Stimulated activated CD8-positive, alpha-beta memory T cell treated with anti-CD3 and anti-CD28 coated beads, Interleukin-4, amount 100 ng/mL, for 4 hours (primary cell): ENCODE measurements at places on chromosomes 3 and 15.

DNA sequence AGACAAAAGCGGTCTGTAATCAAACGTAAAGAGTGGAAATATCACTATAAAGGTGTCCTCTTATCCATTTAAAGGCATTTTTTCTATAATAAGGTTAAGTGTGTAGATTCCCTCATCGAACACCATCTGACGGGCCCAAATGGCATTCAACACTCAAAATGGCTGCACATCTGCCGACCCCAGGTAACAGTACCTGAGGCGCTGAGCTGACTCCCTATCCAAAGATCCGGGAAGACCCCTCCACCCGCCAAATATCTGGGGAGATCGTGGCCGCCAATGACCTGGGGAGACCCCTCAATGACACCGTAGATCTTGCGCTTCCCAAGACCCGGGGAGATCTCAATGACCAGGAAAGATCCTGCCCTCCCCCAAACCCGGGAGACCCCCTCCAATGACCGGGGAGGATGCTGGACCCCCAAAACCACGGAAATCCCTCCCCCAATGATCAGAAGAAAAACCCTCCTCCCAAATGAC lies 476 bp downstream of the IP6K2 start:
- DNase-seq = no peak

- no peak for DNase-seq
Observed at GRCh38 chr15:82950295-82950694, 2.2 kb downstream of the HOMER2 start.

DNA sequence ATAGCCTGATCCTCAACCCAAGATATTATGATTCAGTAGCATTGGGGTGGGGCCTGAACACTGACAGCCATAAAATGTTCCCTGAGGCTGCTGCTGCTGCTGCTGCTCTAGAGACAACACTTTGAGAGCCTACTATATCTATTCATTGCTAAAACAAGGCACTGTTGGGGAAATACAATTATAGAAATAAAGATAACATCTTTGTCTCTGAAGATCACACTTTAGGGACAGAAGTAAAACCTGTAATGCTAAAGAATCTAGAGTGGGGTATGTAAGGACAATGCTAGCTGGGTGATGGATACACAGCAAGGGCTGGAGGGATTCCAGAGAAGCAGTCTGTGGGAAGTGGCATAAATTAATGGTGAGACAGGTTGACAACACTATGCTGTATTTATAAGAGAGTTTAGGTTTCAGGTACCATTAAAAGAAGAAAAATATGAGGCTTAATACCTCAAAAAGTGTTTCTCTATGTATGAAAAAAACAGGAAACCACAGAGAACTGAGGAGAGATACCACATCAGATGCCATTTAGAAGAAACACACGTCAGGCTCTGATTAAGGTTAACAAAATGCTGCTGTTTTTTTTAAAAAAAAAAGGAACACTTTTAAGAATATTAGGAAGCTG lies 115.9 kb downstream of the CBLB start:
- no peak for DNase-seq

GRCh38 chr3:44108481-44108880 lies 133.2 kb upstream of the TOPAZ1 start:
- no peak for DNase-seq

DNA sequence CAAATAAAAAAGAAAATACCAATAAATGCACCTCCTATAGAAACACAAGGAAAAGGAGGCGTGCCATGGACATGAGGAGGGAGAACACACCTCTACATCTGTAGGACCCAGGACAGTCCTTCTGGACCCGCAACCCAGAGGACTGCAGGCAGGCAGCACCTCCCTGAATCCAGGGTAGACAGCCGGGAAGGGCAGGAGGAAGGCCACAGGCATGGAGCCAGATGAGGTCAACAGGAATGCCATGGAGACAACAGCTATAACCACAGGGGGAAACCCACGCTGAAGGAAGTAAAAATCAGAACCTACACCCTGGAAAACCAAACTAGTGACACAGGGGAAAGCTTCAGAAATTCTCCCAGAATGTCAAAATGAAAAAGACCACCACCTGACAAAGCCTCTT lies 248.8 kb upstream of the NSMCE3 start:
- DNase-seq = no peak

DNA sequence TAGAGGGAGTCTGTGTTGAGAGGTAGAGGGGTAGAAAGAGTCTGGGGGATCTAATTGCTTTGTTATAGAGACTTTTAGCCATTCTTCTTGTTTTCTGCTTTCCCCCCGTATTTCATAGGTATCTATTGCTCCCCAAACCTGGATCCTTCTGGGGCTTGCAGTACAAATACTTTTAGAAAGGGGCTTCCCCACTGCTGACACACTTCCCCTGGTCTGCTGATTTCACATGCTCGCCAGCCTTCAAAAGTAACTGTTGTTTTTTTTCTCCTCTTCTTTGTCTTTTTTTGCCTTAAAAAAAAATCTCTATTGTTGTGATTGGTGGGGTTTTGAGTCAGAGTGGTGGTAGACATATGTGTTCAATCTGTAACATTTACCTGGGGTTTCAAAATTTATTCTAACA lies 300.6 kb upstream of the AZI2 start:
- no peak for DNase-seq

DNA sequence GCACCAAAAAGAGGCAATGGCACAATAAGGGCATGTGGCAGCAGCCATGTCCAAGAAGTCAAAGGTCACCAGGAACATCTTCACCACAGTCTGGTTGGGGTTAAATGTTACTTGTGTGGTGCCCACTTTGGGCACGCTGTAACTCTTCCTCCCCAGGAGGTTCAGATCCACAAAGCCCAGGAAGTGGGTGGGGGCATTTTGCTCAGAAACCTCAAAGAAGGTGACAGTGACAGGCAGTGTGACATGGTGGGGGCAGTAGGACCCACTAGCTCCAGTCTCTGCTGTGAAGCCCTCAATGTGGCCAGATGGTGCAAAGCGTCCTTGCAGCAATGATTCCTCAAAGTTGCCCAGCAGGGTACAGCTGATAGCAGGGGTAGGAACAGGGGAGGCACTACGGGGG lies 5.8 kb downstream of the ZNF80 start:
- DNase-seq = peak; percentile 43

DNA sequence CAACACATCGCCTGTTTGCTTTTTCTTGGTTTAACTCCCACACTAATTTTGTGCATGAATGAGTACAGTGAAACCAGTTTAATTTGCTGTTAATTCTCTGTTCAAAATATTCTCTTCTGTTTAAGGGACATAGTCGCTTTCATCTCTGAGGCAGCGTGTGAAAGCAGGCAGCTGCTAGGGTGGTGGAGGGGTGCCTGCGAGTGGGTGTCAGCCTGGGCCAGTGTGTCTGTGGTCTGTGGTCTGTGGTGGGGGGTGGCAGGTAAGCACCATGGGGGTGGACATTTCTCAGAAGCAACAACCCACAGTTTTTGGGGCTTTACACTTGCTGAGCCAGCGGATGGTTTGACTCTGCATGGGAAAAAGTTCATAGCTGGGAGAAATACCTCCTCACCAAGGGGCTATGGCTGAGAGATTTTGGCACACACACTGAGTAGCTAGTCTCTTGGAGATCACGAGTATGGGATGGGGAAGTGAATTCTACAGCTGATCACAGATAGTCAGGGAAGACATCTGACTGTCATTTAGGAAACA lies 109.2 kb downstream of the EPHB1 start:
- no peak for DNase-seq

- DNase-seq = no peak
Observed at GRCh38 chr3:45932112-45932511, 11.2 kb upstream of the CXCR6 start.

DNA sequence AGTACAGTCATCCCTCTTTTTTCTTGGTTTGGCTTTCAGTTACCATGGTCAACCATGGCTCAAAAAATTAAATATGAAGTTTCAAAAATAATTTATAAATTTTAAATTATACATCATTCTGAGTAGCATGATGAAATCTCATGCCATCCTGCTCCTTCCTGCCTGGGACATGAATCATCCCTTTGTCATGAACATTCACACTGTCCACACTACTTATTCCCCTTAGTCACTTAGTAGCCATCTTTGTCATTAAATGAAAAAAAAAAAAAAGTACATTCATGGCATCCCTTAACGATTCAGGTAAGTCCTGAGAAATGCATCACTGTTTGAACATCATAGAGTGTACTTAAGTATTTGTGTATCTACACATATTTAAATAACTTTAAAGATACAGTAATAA lies 1046.3 kb downstream of the ROBO2 start:
- no peak for DNase-seq

DNA sequence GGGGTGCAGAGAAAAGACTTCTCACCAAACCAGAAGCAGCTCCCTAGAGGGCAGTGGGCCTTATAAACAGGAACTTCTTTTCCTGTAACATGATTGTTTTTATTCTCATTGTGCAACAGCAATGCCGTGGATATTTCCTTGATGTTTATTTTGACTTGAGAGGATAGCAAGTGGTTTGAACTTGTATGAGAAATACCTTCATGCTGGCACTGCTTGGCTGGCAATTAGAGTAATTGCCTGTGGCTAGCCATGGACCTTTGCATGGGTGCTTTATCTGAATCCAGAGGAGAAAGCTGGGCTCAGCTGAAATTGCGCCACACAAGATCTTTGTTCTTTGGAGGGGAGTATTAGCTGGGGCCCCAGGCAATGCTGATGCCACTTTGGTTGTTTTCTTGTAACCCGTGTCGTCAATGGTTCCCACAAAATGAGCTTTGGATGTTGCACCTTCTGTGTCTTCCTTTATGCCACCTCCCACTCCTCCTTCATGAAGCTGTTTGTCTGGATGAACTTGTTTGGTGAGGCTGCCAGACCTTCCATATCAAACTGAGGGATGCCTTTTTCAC lies 37.9 kb downstream of the CMTM8 start:
- no peak for DNase-seq

- DNase-seq = no peak
Observed at GRCh38 chr3:170290194-170290593, 67.3 kb upstream of the SKIL start.

- no peak for DNase-seq
Observed at GRCh38 chr3:29186982-29187725, 93.7 kb upstream of the RBMS3 start.

DNA sequence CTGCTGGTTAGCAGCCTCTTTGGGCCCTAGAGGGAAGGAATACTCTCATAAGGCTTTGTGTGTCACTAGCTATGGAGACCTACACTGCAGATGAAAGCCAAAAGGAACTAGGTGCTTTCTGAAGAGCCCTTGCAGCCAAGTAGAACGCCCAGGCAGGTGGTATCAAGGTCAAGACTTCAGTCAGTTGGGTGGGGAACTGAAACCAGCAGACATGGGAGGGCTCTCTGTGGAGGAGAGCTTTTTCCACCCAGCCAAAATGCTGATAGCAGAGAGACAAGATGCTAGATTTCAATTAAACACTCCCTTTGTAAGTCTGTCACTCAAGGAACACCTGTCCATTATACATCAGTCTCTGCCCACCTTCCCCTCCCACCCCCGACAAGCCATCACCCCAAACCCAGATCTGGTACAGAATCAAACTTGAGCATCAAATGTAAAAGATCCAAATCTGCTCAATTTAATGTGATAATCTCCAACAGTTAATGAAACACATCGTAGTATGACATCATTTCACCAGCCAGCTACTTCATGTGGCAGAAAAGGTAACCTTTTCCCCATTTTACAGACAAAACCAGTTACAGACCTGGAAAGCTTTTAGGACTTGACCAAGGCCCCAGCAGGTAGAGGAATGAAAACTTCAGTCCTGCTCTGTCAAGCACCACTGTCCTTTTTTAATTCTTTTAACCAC lies 14.6 kb downstream of the MRPS25 start:
- DNase-seq = no peak

GRCh38 chr15:70853973-70854665 lies at the start of gene LARP6:
LARP6 (minus strand) TSS chr15:70854157; CDS start chr15:70854088, 69 bp downstream.
- DNase-seq = no peak

DNA sequence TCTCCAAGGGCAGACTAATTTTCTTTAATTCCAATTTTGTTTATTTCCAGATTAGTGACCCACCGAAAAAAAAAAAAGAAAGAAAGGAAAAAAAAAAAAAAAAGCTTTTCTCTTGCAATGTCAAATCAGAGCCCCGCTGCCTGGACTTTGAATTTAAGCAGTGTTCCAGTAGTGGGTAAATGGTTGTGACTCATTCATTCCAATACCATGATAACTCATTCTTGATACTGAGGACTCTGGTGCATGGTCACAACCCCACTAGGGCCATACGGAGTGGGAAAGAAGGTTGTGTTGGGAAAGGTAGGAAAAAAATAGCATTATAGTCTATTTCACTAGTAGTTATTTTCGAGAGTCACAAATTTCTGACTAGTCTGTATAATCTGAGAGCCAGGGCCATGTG lies 59.1 kb upstream of the COL8A1 start:
- no peak for DNase-seq

- DNase-seq = no peak
Observed at GRCh38 chr3:155673421-155673820, 71.5 kb downstream of the PLCH1 start.

DNA sequence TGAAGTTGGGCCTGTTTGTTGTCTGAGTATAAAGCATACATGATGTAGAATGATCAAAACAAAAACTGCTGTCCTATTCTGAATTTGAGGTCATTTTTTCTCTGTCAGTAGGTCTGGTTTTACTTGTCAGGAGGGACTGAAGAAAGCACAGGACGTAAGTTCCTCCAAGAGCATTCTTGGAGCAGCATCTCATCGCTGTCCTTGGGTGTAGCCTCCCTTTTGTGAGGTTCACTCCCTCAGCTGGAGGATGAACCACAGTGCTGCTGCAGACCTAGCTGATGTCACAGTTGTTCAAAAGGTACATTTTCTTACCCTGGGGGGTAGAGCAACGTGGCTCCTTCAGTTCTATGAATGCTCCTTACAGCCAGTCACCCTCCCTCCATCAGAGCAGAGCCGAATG lies 490.0 kb upstream of the TBL1XR1 start:
- DNase-seq = no peak

- DNase-seq = no peak
Observed at GRCh38 chr3:112629425-112629824, 11.5 kb downstream of the CCDC80 start.

- no peak for DNase-seq
Observed at GRCh38 chr3:149313542-149313941, 19.9 kb downstream of the TM4SF18 start.

DNA sequence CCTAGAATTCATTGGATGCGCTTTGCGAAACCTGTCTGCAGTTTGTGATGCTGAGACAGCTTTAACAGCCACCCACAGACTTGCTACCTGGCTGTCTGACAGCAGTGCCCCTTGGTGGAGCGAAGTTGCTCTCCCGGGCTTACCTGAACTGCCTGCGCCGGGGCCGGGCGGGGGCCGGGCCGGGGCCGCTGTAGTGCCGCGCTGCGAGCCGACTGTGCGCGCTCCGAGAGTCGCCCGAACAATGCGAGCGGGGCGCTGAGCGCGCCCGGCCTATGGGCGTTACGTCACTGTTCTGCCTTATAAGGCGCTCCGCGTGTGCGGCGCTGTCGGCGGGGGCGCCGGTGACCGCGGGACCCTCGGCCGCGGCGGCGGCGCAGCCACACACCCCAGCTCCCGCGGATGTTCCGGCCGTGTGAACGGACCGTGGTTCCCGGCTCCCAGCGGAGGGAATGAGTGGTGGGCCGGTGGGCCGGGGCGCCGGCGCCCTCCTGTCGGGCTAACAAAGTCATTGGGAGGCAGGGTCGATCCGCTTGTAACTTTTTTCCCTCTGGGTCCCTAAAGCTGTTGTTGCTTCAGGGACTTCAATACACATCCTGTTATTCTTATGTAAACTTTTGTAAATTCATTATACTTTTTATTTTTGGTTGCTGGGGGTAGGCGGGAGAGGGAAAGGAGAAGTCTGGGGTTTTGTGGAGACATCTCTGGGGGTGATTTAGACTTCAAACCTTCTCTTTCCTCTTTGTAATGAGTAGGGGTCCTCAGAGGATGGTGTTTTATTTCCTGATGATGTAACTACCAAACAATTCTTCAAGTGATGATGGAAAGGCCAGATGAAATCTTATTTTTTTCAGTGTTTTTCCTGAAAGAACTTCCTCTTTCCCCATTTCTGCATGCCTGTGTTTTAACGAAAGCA lies 58.5 kb downstream of the CMSS1 start:
- peak; percentile 42 for DNase-seq
